ENCODE measurements at places on chromosomes 5 and 9.
A peak's percentile ranks its signal among the peaks of the same experiment; 100 is the strongest.

- peak; percentile 86 for DNase-seq
Observed at GRCh38 chr5:150161242-150162141, 5.1 kb upstream of the CDX1 start.

DNA sequence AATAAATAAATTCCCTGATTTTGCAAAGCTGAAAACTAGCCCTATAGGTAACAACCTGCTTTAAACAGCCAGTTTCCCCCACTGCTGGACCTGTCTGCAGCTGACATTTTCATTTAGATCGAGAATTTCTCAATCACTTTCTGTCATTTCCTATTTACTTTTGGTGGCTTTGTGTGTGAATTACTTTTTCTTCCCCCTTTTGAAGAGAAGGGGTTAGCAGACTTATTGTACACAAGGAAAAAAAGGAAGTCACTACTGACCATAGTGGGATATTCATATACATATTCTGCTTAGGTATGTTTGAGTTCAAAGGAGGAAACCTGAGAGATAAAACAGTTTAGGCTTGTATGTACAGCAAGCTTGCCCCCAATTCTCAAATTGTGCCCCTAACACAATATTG is 27.0 kb upstream of the IFNB1 start:
- no peak for DNase-seq

GRCh38 chr9:122127396-122127798 is 32.2 kb downstream of the NDUFA8 start:
- DNase-seq = no peak

- no peak for DNase-seq
Observed at GRCh38 chr5:43420241-43420640, 8.1 kb upstream of the CCL28 start.

DNA sequence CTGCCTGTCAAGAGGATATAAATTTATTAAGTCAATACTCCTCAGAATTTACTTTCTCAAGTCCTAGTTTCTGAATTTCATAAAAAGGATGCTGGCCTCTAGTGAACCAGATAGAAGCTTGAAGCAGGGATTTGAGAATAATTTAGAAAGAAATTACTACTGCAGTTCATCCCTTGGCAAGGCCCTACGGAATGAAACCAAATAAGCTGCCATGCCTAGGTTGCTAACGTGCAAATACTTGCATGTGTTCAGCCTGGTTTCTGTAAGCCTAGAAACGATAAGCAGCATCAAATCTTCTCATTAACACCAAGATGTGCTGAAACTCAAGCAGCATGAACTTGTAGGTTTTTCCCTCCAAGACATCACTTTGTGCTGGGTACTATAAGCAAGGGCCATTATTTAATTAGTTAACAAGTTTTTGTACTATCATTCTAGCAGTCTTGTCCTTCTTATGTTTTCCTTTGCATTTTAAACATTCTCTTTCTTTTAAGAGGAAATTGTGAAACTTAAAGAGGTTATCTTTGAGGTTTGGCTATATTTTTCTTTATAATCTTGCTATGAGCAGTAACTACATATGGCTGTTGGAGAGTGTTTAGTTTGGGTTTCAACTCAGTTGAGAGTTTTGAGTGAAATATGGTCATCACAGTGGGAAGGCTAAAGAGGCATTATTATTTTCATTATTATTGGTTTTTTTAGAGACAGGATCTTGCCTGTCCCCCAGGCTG is 71.8 kb downstream of the ADAMTSL1 start:
- no peak for DNase-seq

DNA sequence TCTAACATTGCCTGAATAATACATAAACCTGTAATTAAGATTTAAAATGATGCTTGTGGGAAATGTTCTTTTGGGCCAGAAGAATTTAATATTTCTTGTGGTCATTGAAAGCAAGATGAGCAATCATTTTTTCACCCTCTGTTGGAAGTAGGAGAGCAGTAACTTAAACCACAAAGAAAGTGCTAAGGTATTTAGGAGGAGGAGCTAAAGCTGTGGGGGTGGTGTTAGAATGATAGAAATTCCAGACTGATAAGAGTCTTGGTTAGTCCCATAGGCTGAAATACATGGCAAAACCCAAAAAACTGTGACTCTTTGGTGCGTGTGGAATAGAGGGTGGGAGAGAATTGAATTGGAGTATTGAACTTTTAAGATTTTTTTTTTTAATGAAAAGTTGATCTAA is 247.0 kb downstream of the YTHDC2 start:
- DNase-seq = no peak

GRCh38 chr9:108142504-108143201 is 653.1 kb upstream of the KLF4 start:
- no peak for DNase-seq

- no peak for DNase-seq
Observed at GRCh38 chr9:137490532-137491186, 31.5 kb upstream of the NSMF start.

GRCh38 chr5:96023518-96023917 is 61.9 kb upstream of the ELL2 start:
- DNase-seq = no peak

- no peak for DNase-seq
Observed at GRCh38 chr5:150141544-150142184, 14.0 kb downstream of the PDGFRB start.

- DNase-seq = no peak
Observed at GRCh38 chr5:104977529-104977928, 1414.9 kb upstream of the NUDT12 start.

- no peak for DNase-seq
Observed at GRCh38 chr5:111697881-111698757, 58.9 kb downstream of the NREP start.

DNA sequence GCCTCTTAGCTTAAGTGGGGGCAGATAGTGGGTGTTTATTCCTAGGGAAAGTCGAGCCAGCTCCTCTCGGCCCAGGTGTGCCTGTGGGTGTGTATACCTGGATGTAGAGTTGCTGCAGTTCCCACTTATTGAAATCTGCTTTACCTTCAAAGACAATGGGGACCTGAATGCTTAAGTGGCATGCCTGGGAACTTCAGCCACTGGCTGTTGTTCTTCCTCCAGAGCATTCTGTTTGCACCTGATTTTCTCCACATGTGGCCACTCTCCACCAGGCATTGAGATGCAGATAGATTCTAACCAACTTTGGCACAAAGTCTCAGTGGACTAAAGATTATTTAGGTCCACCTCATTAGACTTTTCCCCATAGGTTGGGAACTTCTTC is 186.8 kb downstream of the ZNF462 start:
- DNase-seq = no peak

- DNase-seq = no peak
Observed at GRCh38 chr5:110957934-110958333, 113.6 kb upstream of the TSLP start.

DNA sequence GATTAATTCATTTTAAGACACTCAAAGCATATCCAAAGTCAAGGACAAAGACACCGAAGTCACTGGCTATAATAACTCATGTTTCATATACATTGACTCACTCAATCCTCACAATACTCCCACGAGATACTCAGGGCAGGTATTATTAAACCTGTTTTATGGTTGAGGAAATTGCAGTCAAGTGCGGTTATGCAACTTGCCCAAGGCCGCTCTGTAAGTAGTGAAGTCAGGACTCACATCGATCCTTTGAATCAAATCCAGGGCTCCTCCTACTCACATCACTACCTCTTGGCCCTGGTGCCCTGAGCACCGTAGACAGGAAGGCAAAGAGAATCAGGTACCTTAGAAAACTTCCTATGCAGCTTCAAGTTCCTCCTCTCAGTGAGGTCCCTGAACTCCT is 87.8 kb upstream of the APC start:
- DNase-seq = no peak

DNA sequence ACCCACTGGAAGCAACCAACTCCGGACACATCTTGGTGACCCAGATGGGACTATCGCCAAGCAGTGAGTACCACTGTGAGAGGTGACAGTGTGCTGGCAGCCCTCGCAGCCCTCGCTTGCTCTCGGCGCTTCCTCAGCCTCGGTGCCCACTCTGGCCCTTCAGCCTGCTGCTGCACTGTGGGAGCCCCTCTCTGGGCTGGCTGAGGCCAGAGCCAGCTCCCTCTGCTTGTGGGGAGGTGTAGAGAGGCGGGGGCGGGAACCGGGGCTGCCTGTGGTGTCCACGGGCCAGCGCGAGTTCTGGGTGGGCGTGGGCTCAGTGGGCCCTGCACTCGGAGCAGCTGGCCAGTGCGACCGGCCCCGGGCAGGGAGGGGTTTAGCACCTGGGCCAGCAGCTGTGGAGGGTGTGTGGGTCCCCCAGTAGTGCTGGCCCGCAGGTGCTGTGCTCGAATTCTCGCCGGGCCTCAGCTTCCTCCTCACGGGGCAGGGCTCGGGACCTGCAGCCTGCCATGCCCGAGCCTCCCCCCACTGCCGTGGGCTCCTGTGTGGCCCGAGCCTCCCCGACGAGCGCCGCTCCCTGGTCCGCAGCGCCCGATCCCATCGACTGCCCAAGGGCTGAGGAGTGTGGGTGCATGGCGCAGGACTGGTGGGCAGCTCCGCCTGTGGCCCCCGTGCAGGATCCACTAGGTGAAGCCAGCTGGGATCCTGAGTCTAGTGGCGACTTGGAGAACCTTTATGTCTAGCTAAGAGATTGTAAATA is 78.5 kb upstream of the PLPP1 start:
- DNase-seq = no peak

DNA sequence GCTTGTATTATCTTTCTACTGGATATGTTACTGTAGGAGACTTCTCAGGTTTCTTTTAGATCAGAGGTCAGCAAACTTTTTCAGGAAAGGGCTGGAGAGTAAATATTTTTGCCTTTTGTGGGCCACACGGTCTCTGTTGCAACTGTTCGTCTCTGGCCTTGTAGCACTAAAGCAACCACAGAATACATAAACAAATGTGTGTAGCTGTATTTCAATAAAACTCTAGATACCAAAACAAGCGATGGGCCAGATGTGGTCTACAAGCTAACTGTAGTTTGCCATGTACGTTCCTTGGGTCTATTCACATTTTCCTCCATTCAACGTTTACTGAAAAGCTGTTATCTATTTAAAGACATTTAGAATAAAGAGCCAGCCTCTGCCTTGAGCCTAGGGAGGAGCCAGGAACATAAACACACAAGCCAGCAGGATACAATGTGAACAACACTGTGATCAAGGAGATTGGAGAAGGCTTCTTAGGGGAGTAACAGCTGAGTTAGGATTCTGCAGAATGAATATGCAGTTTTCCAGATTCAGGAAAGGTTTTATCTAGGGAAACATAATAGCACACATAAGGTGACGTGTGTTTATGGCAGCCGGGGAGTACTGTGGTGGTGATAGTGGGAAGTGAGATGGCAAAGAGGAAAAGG is 33.0 kb upstream of the HOMER1 start:
- DNase-seq = no peak

DNA sequence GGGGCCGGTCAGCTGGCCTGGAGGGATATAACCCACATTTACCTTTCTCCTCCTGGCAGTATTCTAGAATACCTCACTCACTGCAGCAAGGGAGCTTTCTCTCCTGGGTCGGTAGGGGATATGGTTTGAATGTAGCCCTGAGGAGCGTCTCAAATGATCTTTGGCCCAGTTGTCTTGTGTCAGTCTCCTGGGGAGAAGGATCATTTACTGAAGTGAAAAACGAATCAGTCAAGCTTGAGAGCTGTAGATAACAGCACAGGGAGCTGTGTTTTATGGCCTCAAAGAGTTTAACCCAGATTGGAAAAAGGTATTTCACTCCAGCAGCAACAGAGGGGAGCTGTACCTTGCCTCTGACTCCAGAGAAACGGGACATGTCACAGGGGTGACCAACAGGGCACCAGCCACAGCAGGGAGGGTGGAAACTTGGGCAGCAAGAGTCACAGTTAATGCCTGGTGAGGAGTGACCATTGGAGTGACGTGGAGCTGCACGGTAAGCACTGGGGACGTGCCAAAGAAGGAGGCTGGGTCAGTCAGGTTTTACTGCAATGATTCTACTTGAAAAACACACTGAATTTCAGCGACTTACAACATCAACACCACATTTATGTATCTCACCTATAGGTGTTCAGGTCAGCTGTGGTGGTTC is 29.8 kb upstream of the ZFR start:
- DNase-seq = no peak

DNA sequence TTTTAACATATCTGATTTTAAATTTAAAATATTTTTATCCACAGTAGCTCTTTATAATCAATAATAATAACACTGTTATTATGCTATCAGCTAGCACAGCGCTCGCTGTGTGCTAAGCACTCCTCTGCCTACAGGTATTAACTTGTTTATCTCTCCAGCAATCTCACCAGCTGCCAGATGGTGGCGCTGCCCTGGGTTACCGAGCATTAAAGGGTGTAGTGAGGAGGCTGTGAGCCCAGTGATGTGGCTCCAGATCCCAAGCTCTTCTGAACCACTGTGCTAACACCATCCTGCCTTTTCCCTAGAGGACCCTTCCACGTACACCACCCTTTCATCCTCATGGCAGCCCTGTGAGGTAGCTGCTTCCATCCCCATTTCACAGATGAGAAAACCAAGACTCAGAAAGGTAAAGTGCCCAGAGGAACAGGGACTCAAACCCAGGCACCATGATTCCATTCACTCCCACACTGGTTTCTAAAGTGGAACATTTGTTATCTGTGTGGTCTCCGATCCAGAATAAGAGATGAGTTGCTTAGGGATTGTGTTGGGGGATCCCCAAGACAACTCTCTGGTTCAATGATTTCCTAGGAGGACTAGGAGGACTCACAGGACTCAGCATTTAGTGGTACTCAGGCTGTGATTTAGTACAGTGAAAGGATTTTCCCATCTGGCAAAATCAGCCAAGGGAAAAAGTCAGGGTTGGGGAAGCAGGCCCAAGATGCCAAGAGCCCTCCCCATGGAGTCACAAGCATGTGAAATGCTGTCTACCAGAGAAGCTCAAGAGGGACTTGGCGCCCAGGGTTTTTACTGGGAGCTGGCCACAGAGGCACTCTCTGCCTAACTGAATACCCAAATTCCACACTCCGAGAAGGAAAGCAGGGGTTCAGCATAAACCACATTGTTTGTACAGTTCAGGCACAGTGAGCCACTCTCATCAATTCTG is 7.0 kb downstream of the IGFBPL1 start:
- DNase-seq = no peak

GRCh38 chr9:87786423-87786822 is 60.5 kb downstream of the CTSL start:
- DNase-seq = no peak

GRCh38 chr9:136399176-136400037 is 563 bp downstream of the SNAPC4 start:
- no peak for DNase-seq

DNA sequence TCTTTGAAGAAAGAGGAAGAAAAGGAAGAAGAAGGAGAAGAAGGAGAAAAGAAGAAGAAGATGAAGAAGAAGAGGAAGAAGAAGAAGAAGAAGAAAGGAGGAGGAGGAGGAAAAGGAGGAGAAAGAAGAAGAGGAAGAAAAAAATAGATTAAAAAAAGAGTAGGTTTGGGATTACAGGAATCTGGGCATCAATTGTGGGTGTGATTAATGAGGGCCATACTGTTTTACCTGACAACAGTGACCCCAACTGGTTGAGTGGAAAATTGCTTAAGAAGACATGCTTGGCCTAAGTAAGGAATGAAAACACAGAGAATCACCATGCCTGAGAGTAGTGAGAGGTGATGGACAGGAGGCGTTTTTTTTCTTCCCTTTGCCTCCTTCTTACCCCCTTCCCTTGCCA is 114.6 kb downstream of the FAM170A start:
- peak; percentile 28 for DNase-seq

All from GM19239 (cell line).